Thymus (tissue), 14 donors: ENCODE measurements at places on chromosomes 2 and 18. TPM values are rescaled to one million over a fixed set of nuclear protein-coding genes. Genes with fewer than 3 reads are reported as not detected.
A peak's percentile ranks its signal among the peaks of the same experiment; 100 is the strongest.

DNA sequence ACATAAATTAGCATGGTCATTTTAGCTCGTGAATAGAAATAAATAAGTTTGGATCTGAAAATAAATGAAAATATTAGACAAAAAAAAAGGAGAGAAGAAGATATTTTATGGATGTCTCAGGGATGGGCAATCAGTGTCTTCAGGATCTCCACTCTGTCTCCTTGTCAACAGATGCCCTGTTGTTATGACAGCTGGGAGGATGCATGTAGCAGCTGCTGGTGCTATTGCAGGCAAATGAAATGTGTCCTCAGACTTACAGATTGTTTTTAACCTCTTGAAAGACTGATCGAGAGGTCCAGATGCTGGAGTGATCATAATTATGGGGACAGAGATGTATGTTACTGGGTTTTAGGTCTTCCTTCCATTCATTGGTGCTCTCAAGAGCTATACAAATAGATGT is 24.7 kb upstream of the ARL4C start:
- no peak overlapping the region for H3K27ac ChIP-seq
- H3K27me3 ChIP-seq: no peaks in the 10 kb centered on the region
- H3K36me3 ChIP-seq: no peaks in the 10 kb centered on the region
- DNase-seq: no peak

GRCh38 chr2:174829550-174829949 is 65.3 kb upstream of the CHRNA1 start:
- DNase-seq: no peak
- H3K36me3 ChIP-seq: no peaks in the 10 kb centered on the region
- H3K4me1 ChIP-seq: no peaks in the 10 kb centered on the region
- no peaks in the 10 kb centered on the region for H3K27me3 ChIP-seq
- H3K4me3 ChIP-seq: no peak overlapping the region
- H3K27ac ChIP-seq: no peak overlapping the region

DNA sequence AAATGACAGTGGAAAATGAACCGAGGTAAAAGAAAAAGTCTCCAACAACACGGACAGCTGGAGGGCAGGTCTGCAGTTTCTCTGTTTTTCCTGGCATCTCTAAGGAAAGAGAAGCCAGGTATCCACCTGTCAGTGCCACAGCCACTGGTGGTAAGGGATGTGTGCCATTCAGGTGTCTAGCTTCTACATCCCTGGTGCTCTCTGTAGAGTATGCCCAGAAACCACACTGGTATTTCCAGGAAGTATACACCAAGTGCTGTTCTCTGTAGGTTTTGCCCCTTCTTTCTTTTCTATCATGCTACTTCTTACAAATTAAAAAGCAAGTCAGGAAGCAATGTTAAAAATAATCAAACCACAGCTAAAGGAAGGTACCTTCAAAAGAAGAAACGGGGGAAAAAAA is 7.6 kb upstream of the AGFG1 start:
- no peak overlapping the region for H3K27ac ChIP-seq
- DNase-seq: no peak
- no peak overlapping the region for H3K4me3 ChIP-seq
- H3K27me3 ChIP-seq: no peaks in the 10 kb centered on the region

DNA sequence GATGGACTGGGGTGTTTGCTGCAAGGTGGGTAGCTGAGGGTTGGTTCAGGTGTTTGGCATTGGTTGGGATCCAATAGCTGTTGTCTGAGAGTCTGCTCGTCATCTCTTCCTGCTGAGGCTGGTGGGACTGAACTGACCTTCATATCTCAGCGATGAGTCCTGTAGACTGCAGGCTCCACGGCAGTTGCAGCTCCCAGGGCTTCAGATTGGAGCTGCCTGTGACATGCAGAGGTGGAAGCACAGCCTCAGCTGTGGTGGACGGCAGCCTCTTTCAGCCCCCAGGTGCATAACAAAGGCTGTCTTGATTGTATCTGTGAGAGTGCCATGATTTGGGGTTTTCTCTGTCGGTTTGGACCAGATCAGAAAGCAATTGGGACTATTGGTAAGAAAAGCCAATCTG is 3.9 kb upstream of the IL1R2 start:
- DNase-seq: no peak
- peaks cover 20% of the 10 kb centered on the region for H3K4me1 ChIP-seq
- H3K36me3 ChIP-seq: no peaks in the 10 kb centered on the region

The NPAS2 gene
- 3.0 TPM for total RNA-seq

- no peak overlapping the region for H3K4me3 ChIP-seq
- no peak overlapping the region for H3K27ac ChIP-seq
- DNase-seq: no peak
- no peaks in the 10 kb centered on the region for H3K27me3 ChIP-seq
- no peaks in the 10 kb centered on the region for H3K36me3 ChIP-seq
- no peaks in the 10 kb centered on the region for H3K4me1 ChIP-seq
Observed at GRCh38 chr2:178962805-178963433, 87.0 kb downstream of the CCDC141 start.

DNA sequence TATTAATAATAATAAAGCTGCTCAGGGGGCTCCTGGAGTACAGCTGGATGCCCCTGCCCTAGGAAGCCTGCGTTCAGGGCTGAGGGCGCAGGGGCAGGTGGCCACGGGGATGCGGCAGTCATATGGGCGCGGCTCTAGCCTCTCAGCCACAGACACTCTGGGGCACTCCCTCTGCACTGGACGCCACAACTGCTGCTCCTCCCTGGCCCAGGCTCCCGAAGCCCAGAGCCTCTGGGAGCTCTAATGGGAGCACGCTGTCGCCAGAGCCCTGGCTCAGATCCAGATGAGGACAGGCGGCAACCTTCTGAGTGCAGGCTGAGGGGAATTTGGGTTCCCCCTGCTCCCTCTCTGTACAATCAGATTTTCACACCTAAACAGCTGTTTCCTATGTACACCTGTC is 93.6 kb downstream of the MTCL1 start:
- no peak overlapping the region for H3K4me3 ChIP-seq
- H3K36me3 ChIP-seq: no peaks in the 10 kb centered on the region

GRCh38 chr18:7812431-7813063 is 245.4 kb downstream of the PTPRM start:
- no peaks in the 10 kb centered on the region for H3K36me3 ChIP-seq
- no peak overlapping the region for H3K27ac ChIP-seq
- H3K27me3 ChIP-seq: no peaks in the 10 kb centered on the region
- H3K4me1 ChIP-seq: no peaks in the 10 kb centered on the region
- no peak overlapping the region for H3K4me3 ChIP-seq
- no peak for DNase-seq

The KHK gene
- 1.5 TPM for total RNA-seq

DNA sequence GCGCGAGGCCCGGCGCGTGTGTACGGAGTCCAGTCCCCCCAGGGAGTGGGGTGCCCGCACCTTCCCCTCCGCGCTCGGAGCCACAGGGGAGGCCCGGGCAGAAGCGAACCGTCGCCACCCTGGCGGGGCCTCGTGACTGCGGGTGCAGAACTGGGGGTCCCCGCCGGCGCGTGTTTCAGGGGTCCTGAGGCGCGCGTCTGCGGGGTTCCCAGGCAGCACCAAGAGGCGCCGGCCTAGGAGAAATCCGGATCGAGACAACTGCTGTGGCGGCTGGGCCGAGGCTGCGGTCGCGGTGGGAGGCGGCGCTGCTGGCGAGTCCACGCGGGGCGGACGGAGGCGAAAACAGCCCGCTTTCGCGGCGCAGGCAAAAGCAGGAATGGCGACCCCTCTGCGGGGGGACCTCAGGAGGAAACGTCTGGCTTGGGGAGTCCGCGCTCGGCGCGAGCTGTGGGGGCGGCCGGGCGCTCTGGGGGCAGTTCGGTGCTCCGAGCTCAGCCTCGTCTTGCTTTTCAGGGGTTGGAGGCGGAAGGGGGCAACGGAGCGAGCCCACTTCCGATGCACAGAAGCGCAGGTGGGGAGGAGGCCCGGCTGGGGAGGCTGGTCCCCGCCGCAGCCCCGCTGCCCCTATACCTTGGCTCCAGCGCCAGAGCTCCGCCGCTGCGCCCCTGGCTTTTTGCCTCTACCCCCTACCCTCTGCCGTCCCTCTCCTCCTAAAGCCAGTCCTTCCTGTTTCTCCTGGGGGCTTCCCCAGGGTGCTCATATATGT is 81.5 kb upstream of the LDLRAD4 start:
- peaks cover 12% of the 10 kb centered on the region for H3K36me3 ChIP-seq
- peak; percentile 66 for DNase-seq
- no peaks in the 10 kb centered on the region for H3K27me3 ChIP-seq

DNA sequence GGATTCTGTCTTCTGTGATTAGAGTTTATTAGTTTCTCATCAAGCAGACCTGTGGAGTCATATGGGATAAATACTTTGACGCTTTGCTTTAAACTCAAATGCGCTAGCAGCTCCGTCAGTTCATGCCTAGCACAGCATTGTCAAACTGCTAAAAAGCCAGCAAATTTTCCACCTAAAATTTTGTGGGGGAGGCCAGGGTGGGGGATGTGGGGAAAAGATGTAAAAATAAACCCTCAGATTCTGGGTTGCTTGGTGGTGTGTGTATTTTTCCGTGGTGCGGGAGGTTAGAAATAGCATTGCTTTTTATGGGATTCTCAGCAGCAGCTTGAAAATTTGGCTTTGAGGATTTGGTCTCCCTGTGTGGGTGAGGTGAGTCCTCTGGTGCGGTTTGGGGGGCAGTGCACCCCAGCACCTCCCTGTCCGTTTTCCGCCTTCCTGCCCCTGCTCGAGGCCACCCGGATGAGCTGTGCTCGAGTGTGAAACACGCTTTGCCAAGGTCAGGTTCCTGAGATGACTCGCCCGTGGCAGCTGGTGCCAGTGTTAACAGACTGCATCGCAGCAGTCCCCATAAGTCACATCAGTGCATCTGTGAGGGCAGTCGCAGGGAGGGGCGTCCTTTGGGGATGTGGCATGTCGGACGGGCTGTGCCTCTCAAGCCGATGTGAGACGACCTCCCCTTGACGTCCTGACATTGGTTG is 65.9 kb downstream of the LDLRAD4 start:
- peaks cover 52% of the 10 kb centered on the region for H3K36me3 ChIP-seq
- H3K4me3 ChIP-seq: no peak overlapping the region
- peaks cover 14% of the 10 kb centered on the region for H3K4me1 ChIP-seq
- no peaks in the 10 kb centered on the region for H3K27me3 ChIP-seq
- no peak for DNase-seq

The LOXHD1 gene
- total RNA-seq: 0.24 TPM

- H3K27me3 ChIP-seq: no peaks in the 10 kb centered on the region
- H3K4me1 ChIP-seq: no peaks in the 10 kb centered on the region
- no peak overlapping the region for H3K27ac ChIP-seq
- no peak overlapping the region for H3K4me3 ChIP-seq
Observed at GRCh38 chr2:219748671-219749570, 121.5 kb downstream of the SLC4A3 start.

DNA sequence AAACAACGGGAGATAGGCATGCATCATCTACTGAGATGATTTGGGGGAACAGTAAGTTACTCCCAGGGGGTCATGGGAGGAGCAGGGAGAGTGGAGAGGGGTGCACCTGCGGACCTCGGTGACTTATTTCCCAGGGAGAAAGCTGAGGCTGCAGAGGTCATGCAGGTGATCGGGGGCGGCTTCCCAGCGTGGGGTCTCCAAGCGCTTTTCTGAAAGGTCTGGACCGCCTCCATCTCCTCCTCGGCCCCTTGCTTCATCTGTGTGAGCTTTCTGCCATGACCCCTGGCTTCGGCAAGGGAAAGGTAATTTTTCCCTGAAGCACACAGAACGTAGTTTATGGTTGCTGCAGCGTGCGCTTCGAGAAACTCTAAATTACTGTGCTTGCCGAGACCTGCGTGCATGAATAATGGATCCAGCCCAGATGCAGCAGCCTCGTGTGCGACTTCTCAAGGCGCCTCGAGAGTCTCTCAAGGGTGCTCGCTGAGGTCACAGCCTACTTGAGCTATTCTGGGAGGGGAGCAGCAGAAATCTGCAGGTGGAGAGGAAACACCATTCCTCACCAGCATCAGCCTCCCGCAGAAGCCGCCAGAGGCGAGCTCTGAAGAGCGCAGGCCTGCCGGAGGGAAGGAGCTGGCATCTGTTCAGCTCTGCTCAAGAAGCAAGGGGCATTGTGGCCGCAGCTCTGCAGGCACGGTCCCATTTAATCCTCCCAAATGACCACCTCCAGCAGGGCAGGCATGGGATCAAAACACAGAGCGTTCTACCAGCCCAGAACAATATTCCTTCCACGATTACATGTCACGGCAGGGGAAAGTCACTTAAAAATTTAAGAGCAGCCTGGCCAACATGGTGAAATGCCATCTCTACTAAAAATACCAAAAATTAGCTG is 308.4 kb upstream of the MYT1L start:
- H3K4me1 ChIP-seq: peaks cover 8% of the 10 kb centered on the region
- H3K27me3 ChIP-seq: no peaks in the 10 kb centered on the region
- H3K27ac ChIP-seq: no peak overlapping the region

GRCh38 chr18:3529077-3529476 is 79.1 kb downstream of the TGIF1 start:
- no peaks in the 10 kb centered on the region for H3K27me3 ChIP-seq
- H3K4me3 ChIP-seq: no peak overlapping the region
- no peaks in the 10 kb centered on the region for H3K36me3 ChIP-seq
- DNase-seq: no peak
- H3K27ac ChIP-seq: no peak overlapping the region
- no peaks in the 10 kb centered on the region for H3K4me1 ChIP-seq

The FASTKD1 gene
- 34.1 TPM for total RNA-seq

DNA sequence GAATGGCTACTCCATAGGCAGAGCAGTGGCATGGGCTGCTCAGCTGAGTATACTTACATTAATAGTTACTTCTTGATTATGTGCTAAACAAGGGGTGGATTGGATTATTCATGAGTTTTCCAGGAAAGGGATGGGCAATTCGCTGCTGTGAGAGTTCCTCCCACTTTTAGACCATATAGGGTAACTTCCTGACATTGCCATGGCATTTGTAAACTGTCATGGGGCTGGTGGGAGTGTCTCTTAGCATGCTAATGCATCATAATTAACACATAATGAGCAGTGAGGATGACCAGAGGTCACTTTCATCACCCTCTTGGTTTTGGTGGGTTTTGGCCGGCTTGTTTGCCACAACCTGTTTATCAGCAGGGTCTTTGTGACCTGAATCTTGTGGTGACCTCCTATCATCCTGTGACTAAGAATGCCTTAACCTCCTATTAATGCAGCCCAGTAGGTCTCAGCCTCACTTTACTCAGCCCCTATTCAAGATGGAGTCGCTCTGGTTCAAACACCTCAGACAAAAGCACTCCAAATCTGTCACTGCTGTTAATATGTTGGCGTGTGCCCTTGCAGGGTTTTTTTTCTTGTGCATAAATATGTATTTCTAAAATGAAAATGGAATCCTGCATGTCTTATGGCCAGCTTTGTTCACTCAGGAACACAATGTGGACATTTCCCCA is 56.0 kb downstream of the CYBRD1 start:
- no peak for DNase-seq
- H3K4me1 ChIP-seq: no peaks in the 10 kb centered on the region
- no peak overlapping the region for H3K27ac ChIP-seq
- no peak overlapping the region for H3K4me3 ChIP-seq

The FEZ2 gene
- 39.9 TPM for total RNA-seq

The REG3G gene
- 0.09 TPM for total RNA-seq

The BOLL gene
- total RNA-seq: 0.05 TPM
